ENCODE measurements at places on chromosomes 5 and 9.

GRCh38 chr5:43208658-43209057 is 16.6 kb downstream of the NIM1K start:
- no peak for DNase-seq

GRCh38 chr9:16571127-16571802 is 299.2 kb downstream of the BNC2 start:
- no peak for DNase-seq

GRCh38 chr9:132506977-132507669 is 75.3 kb upstream of the BARHL1 start:
- DNase-seq: no peak

DNA sequence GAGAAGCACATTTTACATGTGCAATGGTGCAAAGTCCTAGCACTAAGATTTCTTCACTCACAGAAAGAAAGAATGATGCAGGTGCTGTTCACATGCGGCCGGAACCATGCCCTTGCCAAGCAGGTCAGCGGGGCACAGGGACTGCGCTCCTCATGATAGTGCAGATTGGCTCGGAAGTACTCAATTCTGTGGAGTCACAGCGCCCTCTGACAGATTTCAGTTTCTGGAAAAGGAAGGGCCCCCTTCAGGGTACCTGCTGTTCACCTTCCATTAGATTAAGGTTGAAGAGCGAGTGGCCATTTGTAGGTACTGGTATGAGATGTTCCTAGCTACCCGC is 75.7 kb downstream of the TMC1 start:
- no peak for DNase-seq

DNA sequence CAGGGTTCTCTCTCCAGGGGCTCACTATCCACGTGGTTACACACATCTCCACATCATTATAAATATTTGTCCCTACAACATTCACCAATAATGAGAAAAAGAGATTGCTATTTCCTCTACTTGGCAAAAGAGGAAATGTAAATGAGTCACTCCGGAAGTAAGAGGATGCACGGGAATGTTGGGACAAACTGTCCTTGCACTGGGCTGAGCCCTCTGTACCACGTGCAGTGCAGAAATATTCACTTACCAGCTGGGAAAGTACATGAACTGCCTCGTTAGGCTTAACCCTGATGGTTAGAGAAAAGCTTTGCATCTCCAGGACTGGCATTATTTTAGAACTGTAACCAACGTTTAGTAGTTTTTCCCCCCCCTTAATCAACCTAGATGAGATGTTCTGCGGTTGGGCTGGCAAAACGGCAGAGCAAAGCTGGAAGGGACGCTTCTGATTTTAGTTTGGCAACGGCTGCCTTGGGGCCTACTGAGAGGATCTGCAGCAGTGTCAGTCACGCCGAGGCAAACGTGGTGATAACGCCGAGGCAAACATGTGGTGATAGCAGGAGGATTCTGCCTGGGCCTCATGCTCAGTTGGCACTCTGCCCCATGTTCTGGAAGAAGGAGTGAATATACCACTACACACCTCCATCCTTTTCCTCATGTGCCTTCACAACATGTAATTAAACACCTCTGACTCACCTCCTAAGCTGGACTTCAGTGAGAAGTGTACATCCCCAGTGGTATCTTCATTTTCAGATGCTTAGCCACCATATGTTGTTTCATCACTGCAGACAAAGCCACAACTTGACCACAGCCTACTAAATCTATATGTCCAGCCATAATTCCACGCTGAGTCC is 661.4 kb upstream of the KLF4 start:
- no peak for DNase-seq
